ENCODE measurements at places on chromosomes 7 and 10.

DNA sequence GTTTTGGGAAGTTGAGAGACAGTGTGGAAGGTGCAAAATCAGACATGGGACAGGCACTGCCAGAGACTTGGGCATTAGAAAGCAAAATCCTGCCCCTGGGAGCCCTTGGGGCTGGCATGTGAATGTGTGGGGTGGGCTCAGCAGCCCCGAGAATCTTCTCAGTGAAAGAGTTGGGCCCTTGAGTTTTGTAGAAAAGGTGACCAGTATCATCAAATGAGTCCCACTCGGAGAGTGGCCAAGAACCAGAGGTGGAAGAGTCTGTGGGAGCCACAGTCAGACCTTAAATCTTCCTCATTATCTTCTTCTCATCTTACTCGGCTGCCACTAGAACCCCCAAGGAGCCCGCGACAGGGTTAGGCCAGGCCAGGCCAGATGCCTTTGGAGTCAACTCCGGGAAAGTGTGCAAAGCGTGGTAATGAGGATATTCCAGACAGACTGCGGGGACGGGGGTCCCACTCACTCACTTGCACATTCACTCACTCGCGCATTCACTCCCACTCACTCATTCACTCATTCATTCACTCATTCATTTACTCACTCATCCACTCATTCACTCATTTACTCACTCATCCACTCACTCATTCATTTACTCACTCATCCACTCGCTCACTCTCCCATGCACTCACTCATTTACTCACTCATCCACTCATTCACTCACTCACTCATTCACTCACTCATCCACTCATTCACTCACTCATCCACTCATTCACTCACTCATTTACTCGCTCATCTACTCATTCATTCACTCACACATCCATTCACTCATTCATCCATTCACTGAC lies 74.9 kb downstream of the CARD11 start:
- no peak for DNase-seq

GRCh38 chr10:4024027-4024426 lies 239.0 kb upstream of the KLF6 start:
- DNase-seq: no peak

DNA sequence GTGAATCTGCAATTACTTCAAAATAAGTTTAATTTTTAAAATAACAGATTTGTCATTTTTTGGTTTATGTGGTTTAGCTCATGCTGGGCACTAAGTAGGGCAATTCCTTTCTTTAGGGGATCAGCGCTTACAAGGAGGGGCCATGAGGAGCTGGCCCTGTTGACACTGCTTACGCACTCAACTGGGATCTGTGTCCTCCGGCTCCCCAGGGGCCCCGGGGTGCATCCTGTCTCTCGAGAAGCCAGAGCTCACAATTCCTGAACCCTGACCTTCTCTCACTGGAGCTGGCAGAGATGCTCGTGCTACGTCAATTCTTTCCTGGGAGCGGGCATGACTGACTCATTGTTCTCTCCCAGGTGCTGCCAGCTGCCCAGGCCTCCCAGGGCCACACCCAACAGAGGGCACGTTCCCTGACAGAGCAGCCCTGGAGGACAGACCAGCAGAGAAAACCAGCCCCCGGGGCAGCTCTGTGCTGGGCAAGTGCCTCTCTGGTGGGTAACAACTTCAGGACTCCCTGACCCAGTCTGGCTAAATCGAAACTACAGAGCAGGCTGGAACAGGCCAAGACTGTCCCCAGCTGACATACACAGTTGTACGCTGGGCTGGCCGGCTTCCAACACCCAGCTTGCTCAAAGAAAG lies 36.8 kb downstream of the CTBP2 start:
- DNase-seq: no peak

GRCh38 chr7:22633286-22633953 lies 93.6 kb upstream of the IL6 start:
- DNase-seq: no peak

DNA sequence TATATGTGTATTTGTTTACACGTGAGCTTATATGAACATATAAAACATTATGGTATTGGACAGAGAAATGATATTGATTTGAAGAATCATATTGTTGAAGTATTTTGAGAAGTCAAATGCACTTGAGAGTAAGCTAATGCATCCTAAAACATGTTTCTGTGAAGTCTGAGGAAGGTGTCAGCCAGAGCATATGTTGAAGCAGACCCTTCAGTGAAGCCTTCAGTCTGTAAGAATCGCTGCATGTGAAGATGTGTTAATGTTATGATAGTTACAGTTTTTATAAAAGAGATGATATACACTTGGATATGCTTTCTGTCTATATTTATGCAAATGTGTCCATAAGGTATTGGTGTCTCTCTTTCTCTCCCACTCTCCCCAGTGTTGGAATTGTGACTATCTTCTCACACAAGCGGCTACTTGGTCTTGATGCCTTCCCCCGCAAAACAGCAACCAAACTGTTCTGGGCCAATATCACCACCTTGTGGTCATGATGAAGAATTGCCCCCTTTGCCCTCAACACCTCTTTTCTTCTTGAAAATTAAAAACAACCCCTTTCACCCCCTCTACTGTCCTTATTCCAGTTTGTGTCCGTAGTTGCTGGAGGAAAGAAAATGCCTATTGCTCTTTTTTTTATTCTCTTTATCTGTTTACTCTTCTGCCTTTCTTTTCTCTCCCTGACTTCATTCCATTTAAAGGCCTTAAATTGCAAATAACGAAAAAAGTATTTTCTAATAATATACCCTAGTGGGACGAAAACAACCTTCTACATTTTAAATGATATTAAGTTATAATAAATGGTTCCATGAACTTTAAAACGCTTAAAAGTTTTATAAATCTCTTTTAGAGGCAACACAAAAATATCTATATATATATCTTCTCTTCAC lies 64.9 kb downstream of the IKZF1 start:
- DNase-seq: no peak

DNA sequence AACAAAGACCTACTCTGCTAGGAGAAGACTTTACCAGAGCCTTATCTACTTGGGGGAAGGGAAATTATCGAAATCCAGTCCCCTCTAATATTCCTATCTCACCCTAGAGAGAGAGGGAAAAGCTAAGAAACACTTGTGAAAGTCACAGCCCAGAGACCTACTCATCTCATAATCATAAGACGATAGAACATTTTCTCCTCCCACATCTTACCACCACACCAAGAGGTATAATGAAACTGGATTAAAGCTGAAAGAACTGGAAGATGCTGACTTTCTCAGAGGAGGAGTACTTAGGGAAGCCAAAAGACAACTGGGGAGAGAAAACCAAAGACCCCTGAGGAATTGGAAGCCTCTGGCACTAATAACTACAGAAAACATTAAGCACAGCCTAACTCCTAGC lies 10.8 kb upstream of the CPA5 start:
- no peak for DNase-seq

DNA sequence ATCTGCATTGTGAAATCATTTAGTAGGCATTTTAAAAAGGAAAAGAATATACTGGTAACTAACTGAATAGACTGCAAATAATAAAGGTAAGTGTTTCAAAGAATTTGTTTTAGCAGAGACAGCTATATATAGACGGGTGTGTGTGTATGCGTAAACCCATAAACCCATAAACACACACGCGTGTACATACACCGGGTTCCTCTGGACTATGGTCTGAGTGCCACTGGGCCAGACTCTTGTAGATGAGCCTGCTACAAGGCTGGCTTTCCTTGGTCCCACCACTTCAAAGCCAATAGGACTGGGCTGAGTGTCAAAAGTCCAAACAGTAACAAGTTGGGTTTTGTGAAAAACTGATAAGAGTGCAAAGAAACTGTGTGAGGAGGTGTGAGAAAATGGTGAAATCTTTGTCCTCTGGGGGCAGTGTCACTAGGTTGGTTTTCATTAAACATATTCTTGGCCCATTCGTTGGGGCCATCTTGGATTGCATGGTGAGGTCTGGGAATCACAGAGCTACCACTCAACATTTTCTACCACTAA lies 39.8 kb downstream of the GNA12 start:
- DNase-seq: no peak

DNA sequence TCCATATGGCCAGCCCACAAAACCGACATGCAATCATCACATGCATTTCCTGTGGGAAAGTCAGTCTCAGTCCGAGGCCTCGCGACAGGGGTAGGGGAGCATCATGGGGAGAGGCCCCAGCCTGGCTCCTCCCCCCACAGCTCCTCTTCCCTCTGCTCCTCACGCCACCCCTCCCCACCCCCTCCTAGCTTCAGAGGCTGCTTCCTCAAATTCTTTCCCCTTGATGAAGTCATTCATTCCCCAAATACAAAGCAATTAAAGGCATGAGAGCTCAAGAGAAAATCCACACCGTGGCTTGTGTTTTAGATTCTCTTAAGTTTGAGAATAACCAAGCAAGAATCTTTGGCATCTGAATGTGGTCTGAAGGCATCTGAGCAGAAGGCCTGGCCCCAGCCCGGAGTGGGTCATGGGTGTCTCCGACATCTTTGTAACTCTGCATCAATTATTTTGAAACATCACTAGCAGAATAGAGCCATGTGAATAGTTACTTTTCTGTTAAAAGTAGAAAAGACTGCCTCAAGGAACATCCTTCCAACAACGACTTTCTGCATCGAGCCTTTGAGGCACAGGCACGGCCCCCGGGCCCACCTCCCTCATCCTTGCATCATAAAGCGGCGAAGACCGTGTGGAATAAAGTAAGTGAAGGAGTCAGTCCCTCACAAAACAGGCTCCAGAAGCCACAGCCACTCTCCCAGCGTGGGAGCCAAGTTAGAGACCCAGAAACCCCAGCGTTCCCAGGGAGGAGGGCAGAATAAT lies 90.9 kb downstream of the DIP2C start:
- DNase-seq: no peak

GRCh38 chr7:140745266-140746058 lies 49.0 kb downstream of the NDUFB2 start:
- DNase-seq: no peak

DNA sequence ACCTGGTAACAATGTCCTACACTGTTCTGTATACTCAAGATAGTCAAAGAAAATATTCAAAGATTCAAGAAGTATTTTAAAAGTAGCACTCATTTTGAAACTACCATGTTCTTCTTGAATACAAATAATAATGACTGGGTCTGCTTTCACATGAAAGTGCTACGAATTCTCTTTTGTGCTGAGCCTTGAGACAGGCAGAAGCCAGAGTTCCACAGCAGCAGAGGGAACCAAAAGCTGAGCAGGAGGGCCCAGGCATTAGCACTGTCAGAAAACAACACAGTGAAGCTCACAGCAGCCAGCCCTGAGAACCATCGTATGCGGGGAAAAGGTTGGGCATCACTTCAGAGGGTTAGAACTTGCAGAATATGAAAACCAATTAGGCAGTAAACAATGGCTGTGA lies 38.9 kb downstream of the ANKMY2 start:
- DNase-seq: no peak

DNA sequence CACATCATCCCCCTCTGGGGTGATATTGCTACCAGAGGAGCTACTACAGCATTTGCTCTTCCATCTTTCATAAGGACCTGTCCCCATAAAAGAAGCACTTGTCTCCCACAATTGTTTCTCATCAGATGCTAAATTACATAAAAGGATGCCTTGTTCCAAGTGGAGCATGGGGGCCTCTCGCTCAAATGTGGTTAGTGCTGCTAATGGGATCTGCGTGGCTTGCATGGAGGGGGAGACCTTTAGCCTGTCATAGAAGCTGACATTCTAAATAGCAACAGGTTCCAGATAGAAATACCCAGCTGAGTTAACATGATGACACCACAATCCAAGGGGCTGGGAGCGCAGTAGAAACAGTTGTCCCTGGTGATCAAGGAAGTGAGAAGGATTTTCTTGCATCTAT lies 257.9 kb downstream of the SFMBT2 start:
- no peak for DNase-seq

- no peak for DNase-seq
These were observed 68.8 kb upstream of the MTPN start for GRCh38 chr7:136045992-136046391.

DNA sequence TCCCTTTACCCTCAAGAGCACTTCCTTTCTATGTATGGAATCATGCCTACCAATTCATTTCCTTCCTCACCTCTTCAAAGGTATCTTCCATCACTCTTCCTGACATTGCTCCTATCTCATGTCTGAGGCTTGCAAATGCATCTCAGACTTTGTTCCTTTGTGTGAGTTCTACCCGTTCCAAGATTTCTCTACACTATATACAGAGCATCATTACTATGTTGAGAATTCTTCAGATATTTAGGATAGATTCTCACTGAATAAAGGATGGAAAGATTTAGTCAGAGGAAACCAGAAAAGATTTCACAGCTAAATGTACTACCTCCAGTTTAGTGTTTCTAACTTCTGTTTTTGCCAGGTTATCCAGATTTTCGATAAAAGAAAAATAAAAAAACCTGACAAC lies 462.7 kb downstream of the PHTF2 start:
- no peak for DNase-seq

DNA sequence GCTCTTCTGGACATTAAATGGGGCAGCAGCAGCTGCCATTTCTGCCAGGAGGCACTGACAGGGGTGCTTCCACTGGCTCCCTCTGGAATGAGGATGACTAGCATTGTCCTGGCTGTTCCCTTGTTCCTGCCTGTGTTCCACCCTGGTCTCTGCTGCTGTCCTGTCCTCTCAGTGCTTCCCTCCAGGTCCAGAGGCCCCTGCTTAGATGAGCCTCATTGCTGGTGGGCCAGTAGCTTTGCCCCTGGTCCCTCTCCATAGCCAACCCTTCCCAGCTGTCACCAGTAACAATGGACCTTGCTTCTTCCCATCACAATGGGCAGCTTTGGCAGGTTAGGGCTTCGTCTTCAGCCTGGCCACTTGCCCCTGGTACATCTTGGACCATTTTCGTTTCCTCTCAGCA lies 561.1 kb downstream of the TCERG1L start:
- DNase-seq: no peak

- DNase-seq: no peak
These were observed 421.7 kb downstream of the ATRNL1 start for GRCh38 chr10:115514895-115515294.

- DNase-seq: no peak
These were observed 24.9 kb downstream of the CALD1 start for GRCh38 chr7:134804351-134804750.

DNA sequence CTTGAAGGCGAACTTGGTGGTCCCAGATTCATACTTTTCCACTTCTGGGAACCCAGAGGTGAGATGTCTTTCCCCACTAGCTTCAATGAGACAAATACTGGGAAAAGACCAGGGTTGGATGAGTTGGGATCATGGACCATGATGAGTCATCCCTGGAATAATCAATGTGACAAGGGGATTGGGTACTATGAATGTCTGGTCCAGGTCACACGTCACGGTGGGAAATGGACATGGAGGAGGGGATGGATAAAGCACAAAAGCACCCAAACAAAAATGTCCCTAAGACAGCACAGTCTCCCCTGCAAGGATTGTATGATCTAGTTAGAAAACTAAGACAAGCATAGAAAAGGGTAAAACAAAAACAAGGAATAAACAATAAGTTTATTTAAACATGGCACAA lies 12.4 kb upstream of the SORBS1 start:
- DNase-seq: no peak

GRCh38 chr10:84395581-84395980 lies 67.2 kb downstream of the CCSER2 start:
- DNase-seq: no peak

- DNase-seq: no peak
These were observed 152.7 kb downstream of the ANK3 start for GRCh38 chr10:60236869-60237524.

GRCh38 chr10:99374972-99375371 lies 45.8 kb downstream of the CNNM1 start:
- no peak for DNase-seq

Measured in activated naive CD4-positive, alpha-beta T cell (primary cell).